Lung microvascular endothelial cell (primary cell): ENCODE measurements at places on chromosomes 12 and 14. TPM values are rescaled to one million over a fixed set of nuclear protein-coding genes. Genes with fewer than 3 reads are reported as not detected.

GRCh38 chr14:45084946-45085346 is 1.0 kb downstream of the PRPF39 start:
- peak; percentile 31 for DNase-seq

- no peak for DNase-seq
Observed at GRCh38 chr12:5985471-5985870, 40.4 kb upstream of the ANO2 start.

DNA sequence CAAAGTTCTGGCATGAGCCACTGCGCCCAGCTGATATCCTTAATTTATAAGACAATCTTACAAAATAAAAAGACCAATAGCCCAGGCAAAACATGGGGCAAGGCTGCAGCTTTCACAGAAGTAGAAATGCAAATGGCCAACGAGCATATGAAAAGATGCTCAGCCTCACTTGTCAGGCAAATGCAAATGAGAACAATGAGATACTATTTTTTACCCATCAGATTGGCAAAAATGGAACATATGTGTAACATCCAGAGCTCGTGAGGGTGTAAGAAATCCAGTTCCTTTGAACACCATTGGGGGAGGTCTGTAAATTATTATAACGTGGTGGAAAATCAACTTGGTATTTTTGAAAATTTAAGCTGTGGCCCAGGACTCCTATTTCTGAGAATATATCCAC is 14.6 kb downstream of the MAP1LC3B2 start:
- no peak for DNase-seq

DNA sequence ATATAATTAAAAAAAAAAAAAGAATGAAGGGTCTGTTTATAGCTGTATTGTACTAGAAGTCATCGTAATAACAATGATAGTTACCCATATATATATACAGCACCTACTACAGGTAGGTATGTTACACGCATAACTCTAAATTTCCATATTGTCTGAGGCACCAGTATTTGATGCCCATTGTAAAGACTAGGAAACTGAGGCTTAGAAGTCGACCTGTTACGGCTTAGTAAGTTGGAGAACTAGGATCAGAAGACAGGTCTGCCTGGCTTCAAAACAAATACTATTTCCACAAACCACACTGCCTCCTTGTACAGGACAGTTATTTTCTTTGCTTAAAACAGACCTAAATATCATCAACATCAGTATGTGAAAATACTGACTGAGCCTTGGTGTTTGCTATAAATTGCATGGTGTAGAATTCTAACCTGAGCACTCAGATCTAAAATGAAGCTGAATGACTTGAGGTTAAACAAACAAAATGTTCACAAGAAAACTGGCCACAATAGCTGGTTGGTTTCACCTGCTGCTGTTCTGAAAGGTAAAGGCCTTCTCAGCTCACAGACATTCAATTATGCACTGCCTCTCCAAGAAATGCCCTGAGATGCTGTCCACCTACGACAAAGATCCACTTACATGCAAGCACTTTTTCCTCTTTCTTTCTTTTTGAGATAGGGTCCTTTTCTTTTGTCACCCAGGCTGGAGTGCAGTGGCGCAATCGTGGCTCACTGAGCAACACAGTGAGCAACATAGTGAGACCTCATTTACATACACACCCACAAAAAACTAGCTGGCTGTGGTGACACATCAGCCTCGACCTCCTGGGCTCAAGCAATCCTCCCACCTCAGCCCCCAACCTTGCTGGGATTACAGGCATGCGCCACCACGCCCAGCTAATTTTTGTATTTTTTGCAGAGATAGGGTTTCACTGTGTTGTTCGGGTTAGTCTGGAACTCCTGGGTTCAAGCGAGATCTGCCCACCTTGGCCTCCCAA is 35.7 kb downstream of the SSH1 start:
- DNase-seq, result no peak

DNA sequence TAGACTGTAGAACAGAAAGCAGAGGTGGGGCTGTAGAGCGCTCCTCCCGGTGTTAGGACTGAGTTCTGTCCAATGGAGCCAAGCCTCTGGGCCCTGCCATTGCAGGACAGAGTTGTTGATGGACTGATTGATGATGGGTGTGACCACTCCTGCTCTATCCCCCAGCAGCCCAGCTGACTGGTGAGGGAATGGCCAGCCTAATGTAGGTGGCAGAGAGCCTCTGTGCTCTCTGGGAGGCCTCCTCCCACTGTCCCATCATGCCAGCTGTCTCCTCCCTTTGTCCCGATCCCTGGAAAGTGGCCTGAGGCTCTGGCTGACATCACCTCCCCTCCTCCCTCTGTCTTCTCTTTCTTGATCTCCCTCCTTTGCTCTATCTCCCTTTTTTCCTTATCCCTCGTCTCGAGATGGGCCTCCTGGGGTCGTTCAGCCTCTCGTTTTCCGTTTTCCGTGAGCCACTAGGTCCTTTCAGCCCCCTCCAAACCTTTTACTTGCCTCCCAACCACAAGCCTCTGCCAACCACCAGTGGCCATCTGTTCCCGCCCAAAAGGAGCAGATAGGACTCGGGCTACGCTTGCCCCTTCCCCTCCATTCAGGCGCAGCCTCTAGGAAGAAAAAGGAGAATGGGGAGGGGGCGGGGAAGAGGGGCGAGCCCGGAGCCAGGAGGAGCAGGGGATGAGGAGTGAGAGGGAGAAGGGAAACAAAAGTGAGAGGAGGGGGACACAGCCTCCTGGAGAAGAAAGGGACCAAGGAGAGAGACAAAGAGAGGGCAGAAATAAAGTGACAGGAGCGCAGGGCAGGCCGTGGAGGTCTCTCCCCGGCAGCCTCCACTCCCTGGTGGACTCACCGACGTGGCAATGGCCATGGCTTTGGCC is 572 bp downstream of the EFS start:
- DNase-seq, result no peak

GRCh38 chr14:54936816-54937215 is 34.2 kb upstream of the GCH1 start:
- no peak for DNase-seq

GRCh38 chr12:11347810-11348209 is 37.6 kb upstream of the PRB4 start:
- DNase-seq, result no peak

- DNase-seq, result no peak
Observed at GRCh38 chr14:40889126-40889525, 717.5 kb upstream of the LRFN5 start.

GRCh38 chr12:120702637-120703036 is 7.6 kb upstream of the UNC119B start:
- no peak for DNase-seq

- DNase-seq, result peak; percentile 43
Observed at GRCh38 chr12:97306147-97306546, 156.5 kb upstream of the RMST start.

DNA sequence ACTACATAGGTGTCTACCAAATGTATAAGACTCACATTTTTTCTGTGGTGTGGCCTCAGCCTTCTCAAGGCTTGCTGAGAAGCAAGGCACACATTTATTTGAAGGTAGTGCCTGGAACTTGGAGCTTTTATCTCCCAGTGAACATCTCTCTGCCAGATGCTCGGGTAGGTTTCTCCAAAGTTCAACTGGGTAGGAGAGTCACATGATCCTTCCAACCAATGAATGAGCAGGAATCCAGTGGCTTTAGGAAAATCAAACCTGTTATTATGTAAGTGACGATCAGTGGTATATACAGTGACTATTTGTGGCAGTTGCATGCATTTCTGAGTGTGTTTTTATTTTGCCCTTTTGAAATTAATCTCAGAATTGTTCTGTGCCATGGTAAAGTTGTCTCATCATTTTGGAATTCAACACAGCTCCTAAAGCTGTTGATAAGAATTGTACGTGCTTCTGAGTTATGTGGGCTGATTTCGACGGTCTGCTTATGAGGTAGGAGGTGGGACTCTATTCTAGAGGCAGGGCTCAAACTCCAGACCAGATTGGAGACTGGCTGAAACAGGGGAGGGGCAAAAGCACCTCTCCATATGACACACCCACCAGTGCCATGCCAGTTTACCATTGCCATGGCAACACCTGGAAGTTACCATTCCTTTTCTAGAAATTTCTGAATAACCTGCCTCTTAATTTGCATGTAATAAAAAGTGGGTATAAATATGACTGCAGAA is 57.6 kb downstream of the EID3 start:
- DNase-seq, result no peak

DNA sequence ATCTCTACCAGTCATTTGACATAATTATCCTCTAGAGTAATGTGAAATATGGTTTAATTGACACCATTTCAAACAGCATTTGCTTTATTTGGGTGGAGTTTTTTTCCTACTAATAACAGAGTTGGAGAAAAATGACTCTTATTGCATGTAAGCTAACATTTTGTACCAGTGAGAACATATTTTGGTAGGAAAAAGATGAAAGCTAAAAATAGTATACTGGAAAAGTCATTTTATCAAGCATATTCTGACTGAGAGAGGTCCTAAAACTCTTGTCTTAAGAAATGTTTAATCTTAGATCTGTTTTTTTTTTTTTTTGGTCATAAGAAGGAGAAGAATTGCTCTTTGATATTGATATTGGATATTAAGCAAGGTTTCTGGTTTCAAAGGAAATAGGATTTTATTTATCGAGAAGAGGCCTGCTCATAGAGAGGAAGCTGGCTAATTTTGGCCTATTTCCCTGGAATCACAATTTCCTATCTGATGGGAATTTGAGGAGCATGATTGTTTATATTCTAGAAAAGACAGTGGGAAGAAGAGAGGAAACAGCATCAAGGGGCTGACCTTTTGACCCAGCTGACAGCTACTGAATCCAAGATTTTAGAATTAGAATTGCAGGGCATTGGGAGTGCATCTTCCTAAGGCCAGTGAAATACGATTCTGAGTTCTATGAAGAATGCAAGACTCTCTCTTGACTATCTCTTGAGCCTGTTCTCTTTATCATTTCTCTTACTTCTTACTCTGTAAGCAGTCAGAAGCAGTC is 19.4 kb downstream of the OTOGL start:
- no peak for DNase-seq

Gene SERPINA1
- total RNA-seq, result not detected in 2 replicates

Gene ARHGDIB
- total RNA-seq, result 8.9 and 93.7 TPM in 2 replicates

Gene DDX24
- 53.8 and 79.8 TPM in 2 replicates for total RNA-seq

Gene KCNJ8
- total RNA-seq, result not detected in 2 replicates

Gene TMEM30B
- 0.20 and 0.22 TPM in 2 replicates for total RNA-seq

Gene ZNF891
- total RNA-seq, result 0.22 and 0.60 TPM in 2 replicates

Gene MYH6
- not detected in 2 replicates for total RNA-seq
